ENCODE measurements at places on chromosomes 12 and 14.

DNA sequence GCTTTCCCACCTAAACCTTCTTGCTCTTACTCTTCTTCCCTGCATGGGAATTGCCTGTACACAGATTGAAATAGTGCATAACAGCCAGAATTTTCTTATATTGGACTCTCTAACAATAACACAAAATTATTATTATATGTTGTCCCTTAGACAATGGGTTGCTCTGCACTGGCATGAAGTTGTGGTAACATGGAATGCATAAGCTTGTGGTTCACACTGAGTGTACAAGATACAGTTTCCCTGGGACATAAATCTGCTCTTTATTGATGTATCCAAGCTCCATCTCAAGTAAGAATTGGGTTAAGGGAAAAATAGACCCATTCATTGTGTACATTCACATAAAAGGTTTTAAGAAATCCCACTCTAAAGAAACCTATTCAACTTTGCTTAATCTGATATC, 114.4 kb upstream of the NTF3 start:
- DNase-seq = no peak

DNA sequence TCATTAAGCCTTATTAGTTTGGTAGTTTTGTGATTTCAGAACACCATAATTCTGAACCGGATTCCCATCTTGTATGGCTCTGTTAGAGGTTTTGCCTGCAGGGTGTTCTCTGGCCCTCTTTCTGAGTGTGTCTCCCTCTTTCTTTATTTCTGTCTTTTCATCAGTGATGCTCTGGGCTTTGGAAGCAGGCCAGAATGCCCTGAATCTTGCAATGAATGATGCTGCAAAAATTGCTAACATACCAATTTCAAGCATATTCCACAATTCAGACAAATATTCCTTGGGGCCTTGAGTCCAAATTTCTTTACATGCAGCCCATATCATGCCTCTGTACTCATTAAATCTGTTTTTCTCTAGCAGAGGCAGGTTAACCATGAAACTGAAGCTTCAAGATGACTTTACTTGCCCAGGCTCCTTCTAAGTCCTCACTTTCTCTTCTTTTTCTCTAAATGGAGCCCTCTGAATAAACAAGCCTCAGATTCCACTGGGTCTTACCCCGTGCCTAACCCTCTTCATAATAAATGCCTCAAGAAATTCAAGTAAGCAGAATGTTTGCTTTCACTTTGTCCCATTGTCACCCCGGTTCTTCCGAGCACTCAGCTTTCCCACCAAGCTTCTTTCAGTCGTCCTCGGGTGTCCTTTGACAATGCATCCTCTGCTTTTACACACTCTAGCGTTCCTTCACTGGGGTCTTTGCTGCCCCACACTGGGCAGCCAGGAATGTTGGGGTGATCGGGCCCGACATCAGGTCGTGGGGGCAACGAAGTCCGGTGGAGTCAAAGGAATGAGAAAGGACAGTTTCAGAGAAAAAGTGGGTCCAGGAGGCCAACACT, 78.8 kb upstream of the SLC38A4 start:
- peak; percentile 75 for DNase-seq

- no peak for DNase-seq
Observed at GRCh38 chr12:111353603-111354295, 15.1 kb downstream of the PHETA1 start.

- no peak for DNase-seq
Observed at GRCh38 chr14:45201905-45202304, 51.1 kb downstream of the MIS18BP1 start.

DNA sequence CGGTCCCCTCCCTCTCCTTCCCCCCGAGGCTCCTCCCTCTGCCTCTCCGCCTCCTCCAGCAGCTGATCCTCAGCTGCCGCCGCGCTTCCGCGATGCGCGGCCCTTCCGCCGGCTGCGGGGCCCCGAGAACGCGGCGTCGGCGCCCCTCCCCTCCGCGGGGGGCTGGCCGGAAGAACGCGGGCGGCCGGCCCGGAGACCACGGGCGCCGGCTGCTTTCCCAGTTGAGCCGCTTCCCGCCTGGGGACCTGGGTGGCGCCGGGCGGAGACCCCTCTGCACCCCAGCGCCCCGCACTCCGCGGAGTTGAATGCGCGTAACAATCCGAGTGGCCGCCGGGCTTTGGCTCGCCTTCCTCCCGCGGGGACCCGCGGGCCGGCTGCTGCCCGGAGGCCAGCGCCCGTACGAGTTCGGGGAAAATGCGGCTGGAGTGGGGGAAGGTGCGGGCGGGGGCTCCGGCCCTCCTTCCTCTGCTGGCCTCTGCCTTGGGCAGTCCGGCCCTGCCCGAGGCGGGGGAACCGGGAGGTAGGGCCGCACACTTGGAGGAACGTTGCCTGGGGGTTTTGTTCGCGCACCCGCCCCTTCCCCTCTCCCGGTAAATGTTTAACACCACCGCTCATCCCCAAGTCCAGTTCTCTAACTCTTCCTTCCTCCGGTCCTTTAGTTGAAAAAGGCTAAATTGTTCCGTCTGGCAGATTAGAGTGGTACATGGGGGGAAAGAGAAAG, 393 bp upstream of the DCAF5 start:
- DNase-seq = no peak

DNA sequence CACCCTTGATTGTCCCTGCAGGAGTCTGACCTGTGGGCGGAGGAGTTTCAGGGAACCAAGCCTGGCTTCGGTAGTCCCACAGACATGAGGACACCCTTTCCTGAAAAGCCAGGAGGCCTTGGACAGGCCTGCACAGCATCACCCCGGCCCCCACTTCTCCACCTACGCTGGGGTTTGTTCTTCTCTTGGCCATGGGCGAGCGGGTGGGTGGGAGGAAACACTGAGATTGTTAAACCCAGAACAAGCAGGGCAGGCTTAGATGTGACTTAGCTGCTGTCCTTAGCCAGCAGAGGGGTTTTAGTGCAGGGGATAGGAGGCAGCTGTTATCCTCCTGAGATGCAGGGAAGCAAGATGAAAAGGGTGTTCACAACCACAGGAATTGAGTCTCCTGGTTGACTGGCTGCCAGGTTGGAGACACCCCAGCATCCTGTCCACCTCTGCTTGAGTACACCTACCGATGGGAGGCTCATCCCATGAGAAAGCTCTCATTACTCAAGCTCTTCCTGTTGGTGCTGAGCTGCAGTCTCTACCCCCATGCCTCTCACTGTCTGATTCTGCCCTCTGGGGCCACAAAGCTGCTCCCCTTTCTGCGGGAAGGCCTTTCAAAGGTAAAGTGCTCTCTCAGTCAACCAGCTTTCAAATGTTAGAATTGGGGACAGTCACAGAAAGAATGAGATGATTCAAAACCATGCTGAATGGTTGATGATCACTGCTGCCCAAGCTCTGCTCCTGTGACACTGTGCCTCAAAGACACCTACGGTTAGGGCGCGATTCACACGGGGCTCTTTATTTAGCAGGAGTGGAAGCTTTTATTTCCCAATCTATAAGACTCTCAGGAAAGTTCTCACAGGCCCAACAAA, 86.3 kb downstream of the IRF2BPL start:
- DNase-seq = no peak

DNA sequence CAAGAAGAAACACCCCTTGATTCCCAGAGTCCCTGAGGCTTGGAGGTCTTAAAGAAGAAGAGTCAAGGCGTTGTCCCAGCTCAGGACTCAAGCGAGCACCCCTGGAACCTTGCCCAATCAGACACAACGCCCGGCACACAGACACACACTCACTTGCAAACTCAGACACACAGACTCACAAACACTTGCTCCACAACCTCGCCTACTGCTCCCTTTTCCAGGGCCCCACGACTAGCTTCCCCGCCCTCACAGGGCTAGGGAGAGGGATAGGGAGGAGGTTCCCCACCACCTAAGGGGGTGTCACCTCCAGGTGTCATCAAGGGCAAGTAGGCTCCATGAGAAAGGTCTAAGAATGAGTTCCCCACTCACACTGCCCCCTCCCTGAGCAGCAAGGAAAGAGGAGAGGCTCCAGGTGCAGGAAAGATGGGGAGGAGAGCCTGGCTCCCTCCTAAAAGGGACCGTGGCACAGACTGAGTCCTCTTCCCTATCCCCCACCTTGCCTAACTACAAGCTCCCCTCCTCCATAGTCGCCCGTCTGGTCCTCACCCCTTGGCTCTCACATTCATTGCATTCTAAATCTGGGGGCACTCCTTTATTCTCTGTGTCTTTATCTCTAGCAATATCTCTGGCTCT, 717 bp downstream of the WNT10B start:
- DNase-seq = no peak

- DNase-seq = no peak
Observed at GRCh38 chr12:4819654-4820053, 90.1 kb upstream of the KCNA1 start.

DNA sequence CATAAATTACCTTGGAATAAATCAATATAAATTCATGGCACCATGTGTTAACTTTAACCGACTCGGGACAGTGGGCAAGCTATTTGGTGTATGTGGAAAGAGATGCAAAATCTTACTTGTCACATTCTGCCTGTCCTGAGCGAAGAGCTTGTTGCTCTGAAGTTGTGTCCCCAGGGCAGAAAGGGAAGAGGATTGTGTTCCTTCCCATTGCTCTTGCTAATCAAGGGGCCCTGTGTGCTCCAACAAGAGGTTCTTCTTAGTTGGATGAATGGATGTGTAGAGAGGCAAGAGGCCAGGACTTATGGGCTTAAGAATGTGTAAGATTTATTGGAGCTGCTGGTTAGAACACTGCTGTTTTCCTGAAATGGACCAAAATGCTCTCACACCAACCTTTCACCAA, 36.5 kb upstream of the FRS2 start:
- no peak for DNase-seq

GRCh38 chr12:10582704-10583103, 30.7 kb downstream of the MAGOHB start:
- no peak for DNase-seq

GRCh38 chr12:116529686-116530085, 29.5 kb upstream of the MAP1LC3B2 start:
- no peak for DNase-seq

DNA sequence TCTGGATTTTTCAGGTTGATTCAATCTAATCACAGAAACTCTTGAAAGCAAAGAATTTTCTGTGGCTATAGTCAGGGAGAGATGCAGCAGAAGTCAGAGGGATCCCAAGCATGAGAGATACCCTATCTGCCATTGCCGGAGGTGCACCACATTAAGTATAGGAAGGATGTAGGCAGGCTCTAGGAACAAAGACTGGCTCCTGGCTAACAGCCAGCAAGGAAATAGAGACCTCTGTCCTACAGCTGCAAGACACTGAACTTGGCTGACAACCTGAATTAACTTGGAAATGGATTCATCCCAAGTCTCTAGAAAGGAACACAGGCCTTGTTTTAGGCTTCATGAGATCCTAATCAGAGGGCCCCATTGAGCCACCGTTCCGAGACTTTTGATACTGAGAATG, 364.9 kb upstream of the FLRT2 start:
- DNase-seq = no peak

DNA sequence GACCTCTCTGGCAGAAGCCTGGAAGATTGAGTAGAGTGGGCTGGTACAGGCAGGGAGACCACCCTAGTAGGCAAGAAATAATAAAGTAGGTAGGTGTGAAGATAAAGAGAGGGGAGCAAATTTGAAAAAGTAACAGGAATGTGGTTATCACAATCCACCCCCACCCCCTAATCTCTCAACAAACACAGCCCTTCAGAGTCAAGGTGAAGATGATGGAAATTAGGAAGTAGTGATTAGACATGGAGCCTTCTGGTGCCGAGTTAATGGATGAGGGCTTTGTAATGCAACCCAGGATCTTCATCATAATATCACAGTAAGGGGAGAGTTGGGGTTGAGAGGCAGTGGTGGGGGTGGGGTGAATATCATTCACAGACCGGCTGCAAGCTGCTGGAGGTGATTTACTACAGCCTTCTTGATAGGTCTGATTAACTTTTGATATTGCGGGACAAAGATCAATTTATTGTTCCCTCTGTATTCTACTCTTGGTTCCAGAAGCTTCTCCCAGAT, 29.2 kb upstream of the CRY1 start:
- no peak for DNase-seq

DNA sequence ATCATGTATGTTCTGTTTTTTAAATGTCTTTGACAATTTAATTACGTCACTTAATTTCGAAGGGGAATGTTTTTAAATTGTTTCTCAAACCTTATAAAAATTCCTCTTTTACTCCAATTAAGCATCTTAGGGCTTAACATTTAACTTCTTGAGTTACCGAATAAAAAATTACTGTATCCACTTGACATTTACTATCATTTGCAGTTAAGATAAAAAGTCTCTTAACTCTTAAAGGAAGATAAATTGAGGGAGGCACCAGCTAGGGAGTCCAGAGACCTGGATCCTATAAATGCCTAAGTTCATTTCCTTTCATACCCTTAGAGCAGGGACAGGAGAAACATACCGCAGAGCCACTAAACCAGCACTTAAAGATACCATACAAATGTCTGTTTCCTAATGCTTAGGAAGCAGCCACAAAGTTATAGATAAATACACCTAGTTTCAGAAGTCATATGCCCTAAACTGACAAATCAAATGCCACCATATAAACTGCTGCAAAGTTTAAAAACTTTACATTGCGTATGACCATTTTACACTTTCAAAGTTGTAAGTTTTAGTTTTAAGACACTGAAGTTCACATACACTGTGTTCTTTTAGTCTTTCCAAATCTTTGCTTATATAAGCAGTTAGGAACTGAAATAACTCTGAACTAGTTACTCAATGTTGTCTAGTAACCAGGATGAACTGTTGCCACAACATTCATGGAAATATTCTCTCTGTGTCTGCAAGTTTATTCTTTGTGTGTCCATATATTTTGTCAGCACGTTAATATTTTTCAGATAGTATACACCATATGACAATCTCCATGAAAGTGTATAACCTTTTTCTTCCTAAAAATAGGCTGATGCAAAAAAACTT, 71.2 kb downstream of the GALNT4 start:
- no peak for DNase-seq

GRCh38 chr12:130456375-130457199, 118.9 kb downstream of the PIWIL1 start:
- DNase-seq = no peak

- no peak for DNase-seq
Observed at GRCh38 chr14:61567838-61568571, 127.3 kb upstream of the HIF1A start.

DNA sequence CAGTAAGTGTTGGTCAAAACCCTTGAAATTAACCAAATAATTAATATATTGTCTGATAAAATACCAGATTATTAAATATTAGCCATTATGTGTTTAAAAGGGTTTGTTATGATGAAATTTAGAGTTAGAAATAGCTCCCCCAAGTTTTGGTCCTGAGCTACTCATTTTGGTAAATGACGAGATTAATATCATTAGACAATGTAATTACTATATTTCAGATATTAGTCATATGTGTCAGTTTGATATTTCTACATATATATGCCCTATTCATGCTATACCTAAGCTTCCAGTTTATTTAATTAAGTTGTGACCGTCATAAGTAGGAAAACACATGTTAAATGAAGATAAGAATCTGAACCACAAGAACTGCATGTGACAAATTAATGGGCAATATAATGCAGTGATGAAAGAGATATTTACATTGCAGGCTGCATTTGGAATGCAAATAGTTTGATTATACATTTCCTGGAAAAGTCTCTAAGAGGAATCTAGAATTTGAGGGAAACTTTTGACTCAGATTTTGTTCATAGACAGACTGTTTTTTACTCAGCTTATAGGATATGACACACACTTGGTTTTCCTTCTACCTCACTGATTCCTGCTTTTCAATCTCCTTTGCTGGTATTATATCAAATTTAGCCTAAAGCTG, 70.5 kb downstream of the TBC1D30 start:
- no peak for DNase-seq

GRCh38 chr12:54460317-54460923, 13.0 kb downstream of the GTSF1 start:
- no peak for DNase-seq

GRCh38 chr12:77151030-77151429, 85.7 kb upstream of the E2F7 start:
- no peak for DNase-seq
